Purkinje cell (primary cell): ENCODE measurements at places on chromosomes 16 and 17. TPM values are rescaled to one million over a fixed set of nuclear protein-coding genes. Genes with fewer than 3 reads are reported as not detected.

Gene ACAP1
- polyA plus RNA-seq, result 4.1 and 5.8 TPM in 2 replicates

Gene RFFL
- polyA plus RNA-seq, result 0.69 TPM in 1 of 2 replicates, not detected in the other

Gene KIF2B
- polyA plus RNA-seq, result not detected in 2 replicates

Gene RAB37
- polyA plus RNA-seq, result 0.57 TPM in 1 of 2 replicates, not detected in the other

Gene KRTAP1-1
- polyA plus RNA-seq, result 0.28 TPM in 1 of 2 replicates, not detected in the other
